AG09309 (cell line): ENCODE measurements at places on chromosomes 1 and 21.

- DNase-seq = no peak
These were observed 21.3 kb downstream of the PDE4B start for GRCh38 chr1:65813956-65814355.

GRCh38 chr1:231964961-231965360 lies 338.4 kb downstream of the DISC1 start:
- DNase-seq = no peak

DNA sequence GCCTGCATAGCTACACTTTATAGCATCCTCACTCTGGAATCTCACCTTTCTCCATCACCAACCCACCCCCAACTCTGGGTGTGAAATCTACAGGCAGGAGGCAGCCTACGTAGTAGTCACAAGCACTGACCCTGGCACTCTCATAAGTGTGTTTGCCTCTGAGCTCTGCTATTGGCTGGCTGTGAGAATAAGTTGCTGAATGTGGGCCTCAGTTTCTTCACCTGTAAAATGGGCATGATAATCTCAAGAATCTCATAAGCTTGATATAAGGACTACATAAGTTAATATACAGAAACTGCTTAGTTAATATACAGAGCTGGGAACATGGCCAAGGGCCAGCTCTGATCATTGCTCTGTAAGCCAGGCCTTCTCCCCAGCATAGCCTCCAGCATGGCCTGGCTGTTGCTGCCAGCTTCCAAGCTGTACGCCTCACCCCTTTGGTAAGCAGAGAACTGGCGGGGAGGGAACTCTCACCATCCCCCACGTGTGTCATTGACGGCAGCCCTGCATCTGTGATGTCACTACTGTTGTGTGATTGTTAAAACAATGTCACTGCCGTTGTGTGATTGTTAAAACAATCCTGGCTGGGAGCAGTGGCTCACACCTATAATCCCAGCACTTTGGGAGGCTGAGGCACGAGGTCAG lies 53.3 kb downstream of the SYF2 start:
- no peak for DNase-seq

DNA sequence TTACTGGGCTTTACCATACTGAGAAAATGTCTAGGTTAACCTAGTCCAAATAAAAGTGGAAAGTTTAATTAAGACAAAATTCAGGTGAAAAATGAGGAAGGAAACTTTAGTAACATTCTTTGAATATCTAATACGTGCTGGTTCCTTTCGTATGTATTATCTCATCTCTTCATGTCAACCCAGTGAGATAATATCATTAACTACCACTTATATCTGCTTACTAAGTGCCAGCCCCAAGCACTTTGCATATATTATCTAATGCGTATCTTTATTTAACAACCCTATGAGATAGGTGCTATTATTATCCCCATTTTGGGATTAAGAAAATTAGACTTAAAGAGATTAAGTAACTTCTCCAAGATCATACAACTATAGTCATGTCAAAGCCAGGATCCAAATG lies 12.5 kb upstream of the PLPP3 start:
- DNase-seq = no peak

DNA sequence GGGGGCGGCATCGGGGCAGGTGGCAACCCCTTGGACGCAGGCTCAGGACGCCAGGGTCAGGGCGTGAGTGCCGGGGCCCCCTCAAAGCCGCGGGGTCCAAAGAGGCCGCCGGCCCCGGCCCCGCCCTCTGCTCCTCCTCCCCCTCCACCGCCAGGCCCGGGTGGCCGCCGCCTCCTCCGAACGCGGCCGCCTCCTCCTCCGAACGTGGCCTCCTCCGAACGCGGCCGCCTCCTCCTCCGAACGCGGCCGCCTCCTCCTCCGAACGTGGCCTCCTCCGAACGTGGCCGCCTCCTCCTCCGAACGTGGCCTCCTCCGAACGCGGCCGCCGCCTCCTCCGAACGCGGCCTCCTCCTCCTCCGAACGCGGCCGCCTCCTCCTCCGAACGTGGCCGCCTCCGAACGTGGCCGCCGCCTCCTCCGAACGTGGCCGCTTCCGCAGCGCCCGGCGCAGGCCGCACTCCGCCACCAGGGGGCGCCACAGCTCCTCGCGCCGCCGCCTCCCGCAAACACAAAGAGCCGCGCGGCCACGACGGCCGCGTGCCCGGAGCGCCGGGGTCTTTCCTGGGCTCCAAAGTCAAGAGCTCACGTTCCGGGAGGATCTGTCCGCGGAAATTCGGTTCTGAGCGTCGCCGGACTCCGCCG lies 19.3 kb upstream of the SAMD11 start:
- DNase-seq = no peak

DNA sequence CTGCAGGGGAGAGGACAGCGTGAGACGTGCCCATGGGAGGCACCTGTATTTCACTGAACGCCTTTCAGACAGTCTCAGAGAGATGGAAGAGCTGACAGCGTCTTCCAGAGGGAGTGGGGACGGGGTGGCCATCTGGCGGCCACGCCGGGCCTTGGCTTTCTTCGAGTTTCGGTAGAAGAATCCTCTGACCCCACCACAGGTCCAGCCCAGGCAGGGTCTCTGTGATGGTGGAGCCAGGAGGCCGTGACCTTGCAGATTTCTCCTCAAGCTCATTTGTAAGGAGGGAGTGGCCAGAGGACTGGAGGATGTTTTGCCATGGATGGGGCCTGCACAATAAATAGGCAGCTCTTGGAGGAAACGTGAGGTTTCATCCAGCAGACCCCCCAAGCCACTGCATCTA lies 47.6 kb upstream of the ADARB1 start:
- no peak for DNase-seq
